ENCODE measurements at places on chromosomes 5 and 9. TPM values are rescaled to one million over a fixed set of nuclear protein-coding genes. Genes with fewer than 3 reads are reported as not detected.

DNA sequence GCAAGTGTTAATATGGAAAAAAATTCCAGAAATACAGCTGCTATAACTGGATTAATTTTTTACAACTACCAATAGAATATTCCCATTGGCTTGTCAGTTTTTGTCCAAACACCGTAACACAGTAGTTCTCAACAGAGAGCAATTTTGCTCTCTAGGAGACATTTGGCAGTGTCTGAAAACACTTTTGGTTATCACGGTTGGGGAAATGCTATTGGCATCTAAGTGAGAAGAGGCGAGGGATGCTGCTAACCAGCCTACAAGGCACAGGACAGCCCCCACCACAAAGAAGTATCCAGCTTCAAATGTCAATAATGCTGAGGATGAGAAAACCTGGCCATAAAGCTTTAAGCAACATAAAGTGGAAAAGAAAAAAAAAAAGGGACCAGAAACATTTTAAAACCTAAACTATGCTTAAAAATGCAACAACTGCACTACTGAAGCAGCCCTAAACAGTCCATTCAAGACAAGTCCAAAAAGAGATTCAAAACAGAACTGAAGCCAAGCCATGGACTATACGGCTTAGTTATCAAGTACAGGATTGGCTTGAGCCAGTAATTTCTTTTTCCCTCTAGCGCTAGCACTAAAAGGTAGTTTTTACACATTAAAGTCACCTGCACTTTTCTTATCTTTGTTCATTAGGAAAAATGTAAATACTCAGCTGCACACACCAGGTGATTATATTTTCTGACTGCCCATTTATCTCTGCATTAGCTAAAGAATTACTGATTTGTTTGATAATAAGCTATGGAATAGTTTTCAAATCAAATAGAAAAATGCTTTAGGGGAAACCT is 83.9 kb downstream of the NR3C1 start:
- DNase-seq: no peak

- no peak for DNase-seq
Measured at GRCh38 chr5:10441992-10442435, 335 bp downstream of the ROPN1L start.

IL31RA gene
- total RNA-seq: 3.4 TPM

- DNase-seq: no peak
Measured at GRCh38 chr5:133473291-133473690, 139.1 kb downstream of the FSTL4 start.

CARTPT gene
- not detected for total RNA-seq

AGXT2 gene
- total RNA-seq: not detected

GRCh38 chr9:4680173-4680525 is 780 bp downstream of the CDC37L1 start:
- DNase-seq: no peak

Data from foreskin keratinocyte (primary cell).